ENCODE measurements at places on chromosomes 5 and 9.

DNA sequence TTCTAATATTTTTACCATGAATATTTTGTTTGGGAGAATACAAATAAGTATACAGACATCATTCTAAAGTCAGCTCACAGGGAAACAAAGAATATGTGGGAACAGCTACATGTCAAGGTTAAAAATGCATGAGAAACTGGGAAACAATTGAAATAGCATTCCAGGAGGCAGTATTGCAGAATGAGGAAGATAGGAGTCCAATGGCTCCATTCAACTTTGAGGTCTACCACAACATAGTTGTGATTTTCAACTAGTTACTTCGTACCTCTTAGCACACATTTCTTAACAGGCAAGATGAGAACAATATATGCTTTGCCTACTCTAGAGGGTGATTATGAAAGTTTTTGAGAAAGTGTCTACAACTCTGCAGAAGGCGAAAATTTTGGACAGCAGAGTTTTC lies 35.2 kb upstream of the CAST start:
- no peak for DNase-seq

DNA sequence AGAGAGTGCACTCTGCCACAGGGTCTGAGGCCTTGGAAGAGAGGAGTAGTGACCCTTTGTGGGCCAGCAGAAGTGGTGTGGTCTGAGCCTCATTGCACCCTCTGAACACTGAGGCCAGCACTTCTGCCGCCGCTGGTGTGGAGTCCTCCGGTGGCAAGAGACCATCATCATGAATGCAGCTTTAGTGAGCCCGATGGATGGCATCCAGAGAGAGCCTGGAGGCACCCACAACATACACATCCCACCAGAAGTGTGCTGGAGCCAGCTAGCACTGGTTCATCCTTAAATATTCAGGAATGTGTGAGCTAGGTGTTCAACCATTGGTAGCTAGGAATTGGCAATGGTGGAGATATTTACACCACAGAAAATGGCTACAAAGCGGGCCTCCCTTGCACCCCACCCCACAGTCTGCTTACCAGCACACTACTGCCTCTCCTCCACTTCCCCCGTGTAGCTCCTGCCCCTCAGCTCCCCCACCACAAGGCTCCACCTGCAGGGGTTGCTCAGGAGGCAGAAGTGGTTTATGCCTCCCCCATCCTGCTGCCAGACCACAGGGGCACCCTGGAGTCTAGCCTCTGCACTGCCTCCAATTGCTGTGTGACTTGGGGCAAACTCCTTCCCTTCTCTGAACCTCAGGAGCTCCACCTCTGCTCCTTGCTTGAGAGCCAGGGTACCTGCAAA lies 16.4 kb downstream of the SLC6A7 start:
- no peak for DNase-seq

DNA sequence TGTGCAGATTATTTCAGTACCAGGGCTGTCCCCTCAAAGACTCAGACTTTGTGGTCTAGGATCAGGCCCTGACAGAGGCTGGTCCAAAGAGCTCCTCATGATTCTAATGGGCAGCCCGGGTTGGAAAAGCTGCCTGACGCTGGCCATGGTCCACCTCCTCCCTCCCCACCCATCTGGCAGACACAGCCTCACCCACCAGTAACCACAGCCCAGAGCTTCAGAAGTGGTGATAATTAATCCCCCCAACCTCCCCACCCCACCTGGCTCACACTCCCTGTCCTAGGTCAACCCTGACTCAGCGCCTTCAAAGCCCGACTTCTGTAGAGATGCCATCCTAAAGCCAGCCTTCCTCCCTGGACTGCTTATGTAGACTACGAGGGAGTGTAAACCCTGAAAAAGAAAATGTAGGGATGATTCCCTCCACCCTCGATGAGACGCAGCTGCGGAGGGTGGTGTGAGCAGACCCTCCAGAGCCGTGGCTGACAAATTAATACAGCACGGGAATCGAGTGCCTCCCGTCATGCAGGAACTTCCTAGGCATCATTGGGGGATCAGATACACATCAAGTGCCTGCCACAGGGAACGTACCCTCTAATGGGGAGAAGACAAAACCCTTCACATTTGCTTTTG lies 7.0 kb downstream of the UBE2QL1 start:
- DNase-seq: no peak

DNA sequence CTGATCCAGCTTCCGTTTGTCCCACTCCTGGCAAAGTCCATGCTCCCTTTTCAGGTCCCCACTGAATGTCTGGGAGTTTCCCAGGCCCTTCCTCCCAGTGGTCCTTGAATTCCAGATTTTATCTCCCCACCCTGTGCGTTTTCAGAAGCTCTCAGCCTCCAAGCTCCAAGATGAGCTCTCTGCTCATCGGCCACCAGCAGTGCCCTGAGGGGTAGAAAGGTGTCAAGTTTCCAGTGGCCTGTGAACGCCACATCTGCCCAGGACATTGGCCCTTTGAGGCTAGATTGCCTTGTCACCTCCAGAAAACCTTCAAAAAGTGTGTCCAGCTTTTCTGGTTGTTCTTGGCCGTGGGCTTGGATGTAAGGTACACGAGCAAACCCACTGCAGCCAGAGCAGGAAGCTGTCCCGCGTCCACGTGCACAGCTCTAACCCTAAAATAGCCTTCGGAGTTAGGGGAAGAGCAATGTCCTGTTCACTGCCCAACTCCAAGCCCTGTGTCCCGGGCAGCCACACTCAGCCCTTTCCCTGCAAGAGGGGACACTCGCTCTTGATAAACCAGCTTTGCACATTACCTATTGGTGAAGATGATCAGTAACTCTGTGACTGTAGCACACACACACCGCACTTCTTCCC lies 10.9 kb upstream of the LRRC14B start:
- no peak for DNase-seq

DNA sequence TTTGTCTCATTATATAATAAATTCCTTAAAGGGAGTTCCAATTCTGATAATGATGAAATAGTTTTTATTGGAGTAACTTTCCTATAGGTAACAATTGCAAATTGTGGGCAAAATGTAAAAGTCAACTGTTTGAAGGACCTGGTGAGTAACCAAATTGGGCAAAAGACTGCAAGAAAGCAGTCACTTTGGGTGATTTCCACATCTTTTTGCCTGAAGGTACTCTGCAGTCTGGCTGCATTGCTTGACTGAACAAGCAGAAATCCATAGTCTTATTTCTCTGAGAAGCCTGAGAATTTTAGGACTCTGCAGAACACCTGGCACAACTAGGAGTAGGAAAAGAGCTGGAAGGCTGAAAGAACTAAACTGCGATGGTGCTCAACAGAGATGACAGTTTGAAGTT lies 114.9 kb downstream of the HOMER1 start:
- DNase-seq: no peak

GRCh38 chr9:91160181-91160580 lies 201.5 kb downstream of the AUH start:
- no peak for DNase-seq

GRCh38 chr5:179347581-179347980 lies 2.3 kb upstream of the ADAMTS2 start:
- no peak for DNase-seq

- no peak for DNase-seq
These were observed 112.6 kb downstream of the ESM1 start for GRCh38 chr5:54872810-54873209.

DNA sequence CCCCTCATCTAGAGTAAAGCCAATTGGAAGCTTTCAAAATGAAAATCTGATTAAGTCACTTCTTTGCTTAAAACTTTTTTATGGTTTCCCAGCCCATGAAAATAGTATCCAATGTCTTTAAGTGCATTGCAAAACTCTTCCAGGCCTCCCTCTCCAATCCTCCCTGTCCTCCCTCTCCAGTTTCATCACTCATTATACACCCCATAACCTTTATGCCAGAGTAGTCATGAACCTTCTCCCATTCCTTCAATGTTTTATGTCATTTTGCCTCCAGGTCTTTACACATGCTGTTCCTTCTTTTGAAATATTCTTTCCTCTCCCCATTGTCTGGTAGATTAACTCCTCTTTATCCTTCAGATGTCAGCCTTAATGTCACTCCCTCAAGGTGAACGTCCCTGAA lies 8.1 kb upstream of the ZNF354A start:
- DNase-seq: no peak

All from esophagus muscularis mucosa (tissue), 4 donors.